Progenitor cell of endocrine pancreas (in vitro differentiated cells): ENCODE measurements at places on chromosomes 1 and 21.

- no peaks in the 10 kb centered on the region for H3K36me3 ChIP-seq
- DNase-seq, result no peak
- no peak overlapping the region for H3K4me3 ChIP-seq
- H3K27me3 ChIP-seq, result peaks cover 13% of the 10 kb centered on the region
- peak overlapping the region; percentile 9 for H3K27ac ChIP-seq
These were observed 18.6 kb upstream of the RGS8 start for GRCh38 chr1:182702826-182703524.

- no peak for DNase-seq
- no peak overlapping the region for H3K4me3 ChIP-seq
- no peak overlapping the region for H3K27ac ChIP-seq
- no peaks in the 10 kb centered on the region for H3K27me3 ChIP-seq
These were observed 40.1 kb downstream of the SLC2A7 start for GRCh38 chr1:8985915-8986813.

DNA sequence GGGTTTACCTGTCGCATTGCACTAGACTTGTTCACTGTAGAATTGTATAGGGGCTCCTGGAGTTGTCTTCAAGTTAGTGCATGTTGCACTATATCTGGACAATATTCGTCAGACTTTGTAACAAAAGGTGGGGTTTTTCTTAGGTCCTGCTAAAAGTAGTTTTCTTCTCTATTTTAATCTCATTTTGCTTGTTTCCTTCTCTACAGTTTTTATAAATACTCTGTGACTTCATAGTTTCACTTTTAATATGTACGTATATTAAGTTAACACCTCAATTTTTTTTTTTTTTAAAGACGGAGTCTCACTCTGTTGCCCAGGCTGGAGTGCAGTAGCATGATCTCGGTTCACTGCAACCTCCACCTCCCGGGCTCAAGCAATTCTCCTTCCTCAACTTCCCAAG is 26.5 kb upstream of the MRPS6 start:
- H3K36me3 ChIP-seq, result no peaks in the 10 kb centered on the region
- no peak overlapping the region for H3K27ac ChIP-seq
- no peak for DNase-seq
- H3K27me3 ChIP-seq, result peaks cover 10% of the 10 kb centered on the region
- no peaks in the 10 kb centered on the region for H3K4me1 ChIP-seq

DNA sequence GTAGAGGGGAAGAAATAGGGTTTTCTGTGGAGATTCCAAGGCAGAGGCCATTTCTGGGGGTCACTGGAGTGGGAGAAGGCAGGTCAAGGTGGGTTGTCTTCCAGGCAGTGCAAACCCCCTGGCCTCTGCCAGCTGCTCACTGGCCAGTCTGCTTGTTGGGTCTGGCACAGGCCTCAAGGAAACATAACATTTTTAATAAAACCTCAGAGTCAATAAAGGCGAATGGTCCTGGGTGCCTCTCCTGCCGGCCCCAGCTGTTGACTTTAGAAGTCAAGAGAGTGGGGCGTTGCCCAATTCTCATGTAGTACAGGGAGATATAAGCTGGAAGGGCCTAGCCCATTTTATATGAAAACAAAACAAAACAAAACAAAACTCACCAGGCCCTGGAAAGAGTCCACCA is 36.6 kb downstream of the RUNX3 start:
- H3K27me3 ChIP-seq, result peaks cover 7% of the 10 kb centered on the region
- no peak for DNase-seq
- peaks cover 1% of the 10 kb centered on the region for H3K36me3 ChIP-seq
- no peak overlapping the region for H3K27ac ChIP-seq
- H3K4me3 ChIP-seq, result no peak overlapping the region

- H3K36me3 ChIP-seq, result peaks cover 48% of the 10 kb centered on the region
- H3K4me3 ChIP-seq, result no peak overlapping the region
- no peaks in the 10 kb centered on the region for H3K27me3 ChIP-seq
- no peak for DNase-seq
- H3K4me1 ChIP-seq, result no peaks in the 10 kb centered on the region
These were observed 38.9 kb upstream of the BMP8A start for GRCh38 chr1:39452540-39452939.

DNA sequence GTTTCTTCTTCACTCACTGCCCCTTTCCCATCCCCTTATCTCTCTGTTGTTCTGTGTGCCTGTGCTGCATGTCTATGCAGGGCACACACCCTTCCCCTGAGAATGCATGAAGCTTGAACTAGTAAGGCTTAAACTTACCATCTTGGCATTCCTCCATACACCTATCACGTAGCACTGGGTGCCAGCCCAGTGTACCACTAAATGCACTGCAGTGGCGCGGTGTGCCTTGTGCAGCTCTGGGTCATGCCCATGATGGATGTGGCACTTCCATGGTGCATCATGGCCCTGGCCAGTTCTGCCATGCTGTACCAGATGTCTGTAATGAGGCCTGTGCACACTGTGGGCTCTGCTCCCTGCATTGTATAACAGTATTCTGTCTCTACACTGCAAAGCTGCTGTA is 10.7 kb downstream of the PTPRU start:
- H3K27ac ChIP-seq, result no peak overlapping the region
- no peaks in the 10 kb centered on the region for H3K27me3 ChIP-seq
- no peaks in the 10 kb centered on the region for H3K36me3 ChIP-seq
- peaks cover 36% of the 10 kb centered on the region for H3K4me1 ChIP-seq

GRCh38 chr21:43341378-43342161 is 85.4 kb downstream of the SIK1 start:
- H3K36me3 ChIP-seq, result no peaks in the 10 kb centered on the region
- H3K4me3 ChIP-seq, result no peak overlapping the region
- peaks cover 34% of the 10 kb centered on the region for H3K27me3 ChIP-seq
- H3K27ac ChIP-seq, result no peak overlapping the region
- DNase-seq, result no peak
- H3K4me1 ChIP-seq, result peaks cover 32% of the 10 kb centered on the region

DNA sequence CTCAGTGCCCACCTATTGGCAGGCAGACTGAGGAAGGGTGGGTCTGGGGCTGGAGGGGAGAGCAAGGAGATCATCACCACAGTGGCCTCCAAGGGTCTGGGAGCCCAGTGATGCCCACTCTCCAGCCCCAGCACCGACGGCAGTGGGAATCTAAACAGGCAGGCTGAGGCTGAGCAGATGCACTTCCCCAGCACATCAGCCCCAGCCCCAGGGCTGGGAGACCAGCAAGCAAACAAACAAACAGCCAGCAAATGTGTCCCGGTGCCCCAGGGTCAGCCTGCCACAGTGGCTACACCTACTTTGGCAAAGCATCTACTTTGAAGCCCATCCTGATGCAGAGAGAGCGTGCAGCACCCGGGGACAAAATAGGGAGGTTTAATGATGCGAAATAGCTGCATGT is 216.3 kb upstream of the ZC3H12A start:
- no peak overlapping the region for H3K27ac ChIP-seq
- peaks cover 3% of the 10 kb centered on the region for H3K4me1 ChIP-seq
- no peak for DNase-seq

- no peaks in the 10 kb centered on the region for H3K36me3 ChIP-seq
- H3K27ac ChIP-seq, result no peak overlapping the region
- no peak overlapping the region for H3K4me3 ChIP-seq
- no peaks in the 10 kb centered on the region for H3K4me1 ChIP-seq
- no peaks in the 10 kb centered on the region for H3K27me3 ChIP-seq
These were observed 354.0 kb upstream of the RGS18 start for GRCh38 chr1:191804311-191804710.

GRCh38 chr1:118253053-118253915 is 68.3 kb upstream of the SPAG17 start:
- no peak overlapping the region for H3K4me3 ChIP-seq
- no peaks in the 10 kb centered on the region for H3K27me3 ChIP-seq

DNA sequence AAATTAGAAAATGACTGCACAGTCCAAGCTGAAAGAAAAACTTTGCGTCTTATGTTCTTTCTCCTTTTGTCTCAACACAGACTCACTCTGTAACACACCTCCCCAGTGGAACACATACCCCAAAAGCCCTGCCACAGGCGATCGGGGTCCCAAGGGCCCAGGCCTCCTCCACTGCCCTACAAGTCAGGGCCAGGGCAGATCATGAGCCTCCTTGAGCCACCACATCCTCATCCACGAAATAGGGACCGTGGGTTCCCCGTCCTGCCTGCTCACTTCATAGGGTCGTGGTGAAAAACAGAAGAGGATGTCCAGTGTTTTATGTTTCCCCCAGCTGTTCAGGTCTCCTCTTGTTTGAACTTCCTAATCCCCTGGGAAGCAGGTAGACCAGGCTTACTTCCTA is 116.7 kb downstream of the KCNN3 start:
- H3K27ac ChIP-seq, result no peak overlapping the region
- H3K4me1 ChIP-seq, result no peaks in the 10 kb centered on the region
- H3K4me3 ChIP-seq, result no peak overlapping the region

DNA sequence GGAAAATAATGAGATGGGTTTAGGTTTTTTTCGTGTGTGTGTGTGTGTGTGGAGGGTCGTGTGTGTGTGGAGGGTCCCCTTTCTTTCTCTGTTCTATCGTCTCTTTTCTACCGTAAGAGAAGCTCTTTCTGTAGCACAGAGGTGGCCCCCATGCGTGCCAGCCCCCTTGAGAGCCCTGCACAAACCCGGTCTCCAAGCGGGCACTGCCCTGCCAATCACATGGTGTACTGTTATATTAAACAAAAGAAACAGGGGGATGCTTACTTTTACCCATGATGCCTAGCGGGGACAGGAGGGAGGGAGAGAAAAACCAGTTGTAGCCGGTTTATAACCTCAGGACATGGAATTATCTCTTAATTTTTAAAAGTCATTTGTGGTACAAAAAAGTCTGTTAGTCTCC is 41.0 kb downstream of the GATAD2B start:
- H3K27me3 ChIP-seq, result no peaks in the 10 kb centered on the region
- DNase-seq, result no peak
- H3K4me1 ChIP-seq, result no peaks in the 10 kb centered on the region
- peaks cover 1% of the 10 kb centered on the region for H3K36me3 ChIP-seq
- no peak overlapping the region for H3K4me3 ChIP-seq

GRCh38 chr1:8652467-8653046 is 164.9 kb downstream of the RERE start:
- no peak for DNase-seq
- H3K36me3 ChIP-seq, result peaks cover 22% of the 10 kb centered on the region
- no peaks in the 10 kb centered on the region for H3K27me3 ChIP-seq
- peaks cover 44% of the 10 kb centered on the region for H3K4me1 ChIP-seq

- no peak overlapping the region for H3K4me3 ChIP-seq
- H3K4me1 ChIP-seq, result peaks cover 7% of the 10 kb centered on the region
- no peak for DNase-seq
- no peaks in the 10 kb centered on the region for H3K27me3 ChIP-seq
These were observed 213.3 kb upstream of the ZRANB2 start for GRCh38 chr1:71294178-71294577.

- H3K27me3 ChIP-seq, result peaks cover 60% of the 10 kb centered on the region
- no peaks in the 10 kb centered on the region for H3K36me3 ChIP-seq
- peak; percentile 60 for DNase-seq
These were observed 1.2 kb downstream of the MAP3K6 start for GRCh38 chr1:27365372-27366112.

DNA sequence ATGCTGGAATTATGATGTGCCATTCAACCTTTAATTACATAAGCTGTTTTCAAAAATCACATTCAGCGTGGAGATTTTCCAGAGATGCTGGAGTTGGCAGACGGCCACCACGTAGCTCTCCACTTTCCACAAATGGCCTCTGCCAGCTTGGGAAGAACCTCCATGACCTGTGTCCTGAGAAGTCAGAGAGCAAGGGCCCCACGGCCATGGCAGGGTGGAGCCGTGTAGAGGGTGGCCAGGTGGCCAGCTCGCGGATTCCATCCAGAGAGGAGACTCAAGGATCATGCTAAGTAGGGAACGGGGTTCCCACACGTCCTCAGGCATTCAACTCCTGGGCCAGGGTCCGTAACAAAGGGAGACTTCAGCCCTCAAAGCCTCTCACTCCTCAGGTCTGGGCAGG is 1.3 kb upstream of the GALE start:
- peaks cover 13% of the 10 kb centered on the region for H3K4me1 ChIP-seq
- H3K4me3 ChIP-seq, result peak overlapping the region; percentile 89
- H3K27me3 ChIP-seq, result no peaks in the 10 kb centered on the region
- peaks cover 9% of the 10 kb centered on the region for H3K36me3 ChIP-seq
- no peak for DNase-seq

DNA sequence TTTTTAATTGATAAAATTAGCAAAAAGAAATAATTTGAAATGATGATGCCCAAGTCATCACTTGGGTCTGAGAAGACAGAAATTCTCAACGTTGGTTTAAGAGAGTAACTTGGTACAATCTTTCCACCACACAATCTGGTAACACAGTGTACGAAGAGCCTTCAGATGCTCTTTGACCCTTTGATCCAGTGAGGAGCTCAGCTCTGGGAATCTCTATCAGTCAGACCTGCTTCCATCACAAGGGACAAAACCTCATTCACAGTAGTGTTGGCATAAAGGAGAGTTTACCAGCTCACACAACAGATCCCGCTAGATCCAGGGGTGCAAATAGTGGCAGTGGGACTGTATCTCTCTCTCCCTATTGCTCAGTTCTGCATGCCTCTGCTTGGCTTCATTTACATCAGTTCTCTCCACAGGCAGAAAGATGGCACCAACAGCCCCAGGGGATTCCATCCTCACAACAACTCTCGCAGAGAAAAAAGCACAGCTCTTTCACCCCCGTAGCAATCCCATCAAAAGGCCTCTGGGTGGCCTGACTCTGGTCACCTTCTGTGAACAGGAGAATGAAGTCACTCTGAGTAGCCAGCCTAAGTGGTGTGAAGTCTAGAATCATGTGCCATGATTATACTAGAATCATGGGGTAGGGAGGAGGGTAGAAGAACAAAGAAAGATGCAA is 119.7 kb downstream of the ZNF281 start:
- no peak overlapping the region for H3K4me3 ChIP-seq
- no peaks in the 10 kb centered on the region for H3K36me3 ChIP-seq
- no peak overlapping the region for H3K27ac ChIP-seq
- H3K27me3 ChIP-seq, result no peaks in the 10 kb centered on the region
- H3K4me1 ChIP-seq, result peaks cover 10% of the 10 kb centered on the region

DNA sequence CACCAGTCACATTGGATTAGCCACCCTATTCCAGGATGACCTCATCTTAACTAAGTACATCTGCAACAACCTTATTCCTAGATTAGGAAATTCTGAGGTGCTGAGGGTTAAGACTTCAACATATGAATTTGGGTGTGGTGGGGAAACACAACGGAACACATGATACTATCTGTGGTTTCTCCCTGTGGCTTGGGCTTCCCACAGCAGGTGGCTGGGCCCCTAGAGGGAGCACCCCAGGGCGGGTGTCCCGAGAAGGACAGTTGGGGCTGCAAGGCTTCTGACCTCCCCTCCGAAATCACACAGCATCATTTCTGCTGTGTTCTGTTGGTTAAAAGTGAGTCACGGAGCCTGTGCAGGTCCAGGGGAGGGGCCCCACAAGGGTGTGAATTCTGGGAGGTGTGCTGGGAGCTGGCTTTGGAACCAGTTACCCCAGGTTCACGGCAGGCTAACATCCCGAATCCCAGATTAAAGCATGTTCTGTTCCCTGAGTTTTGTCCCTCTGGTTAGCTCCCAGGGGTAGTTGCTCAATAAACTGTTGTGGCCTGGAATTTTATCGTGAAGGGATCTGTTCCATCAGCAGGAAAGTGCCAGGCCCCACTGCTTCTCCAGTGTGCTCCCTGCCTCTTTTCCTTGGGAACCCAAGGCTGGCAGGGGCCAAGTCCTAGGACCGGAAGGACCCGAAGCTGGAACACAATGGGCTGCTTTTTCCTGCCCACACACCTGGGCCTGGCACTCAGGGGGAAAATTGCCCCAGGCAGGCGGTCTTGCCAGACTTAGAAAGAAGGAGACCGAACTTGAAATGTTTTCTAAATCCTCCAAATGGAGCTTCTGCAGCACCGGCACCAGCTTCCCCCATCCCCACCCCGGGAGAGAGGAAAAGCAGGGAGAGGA is 154.0 kb upstream of the WNT4 start:
- DNase-seq, result no peak
- H3K4me3 ChIP-seq, result no peak overlapping the region
- H3K4me1 ChIP-seq, result no peaks in the 10 kb centered on the region
